ENCODE measurements at places on chromosomes 11 and 22. TPM values are rescaled to one million over a fixed set of nuclear protein-coding genes. Genes with fewer than 3 reads are reported as not detected.

The YIF1A gene
- 149 TPM for total RNA-seq

The OR8H2 gene
- total RNA-seq = not detected

The ARHGAP42 gene
- 5.0 TPM for total RNA-seq

The PHOX2A gene
- not detected for total RNA-seq

The CLNS1A gene
- total RNA-seq = 149 TPM

The CHRM1 gene
- not detected for total RNA-seq

The OR8G5 gene
- not detected for total RNA-seq

The SHISA8 gene
- total RNA-seq = not detected

The IL17REL gene
- not detected for total RNA-seq

The MPZL3 gene
- 0.17 TPM for total RNA-seq

The TXNRD2 gene
- total RNA-seq = 6.7 TPM

The TCN1 gene
- total RNA-seq = not detected

The OR4C6 gene
- total RNA-seq = not detected

The C11orf42 gene
- total RNA-seq = not detected

The HOATZ gene
- total RNA-seq = not detected

The C11orf97 gene
- not detected for total RNA-seq

The OR52I2 gene
- not detected for total RNA-seq

The IFITM10 gene
- 0.51 TPM for total RNA-seq

The KREMEN1 gene
- 3.7 TPM for total RNA-seq

The ART1 gene
- total RNA-seq = not detected

The FAM76B gene
- total RNA-seq = 20.4 TPM

The P4HA3 gene
- 5.8 TPM for total RNA-seq

The C22orf23 gene
- not detected for total RNA-seq

The CCDC188 gene
- total RNA-seq = 0.17 TPM

The ZNRF3 gene
- total RNA-seq = 3.6 TPM

The SHANK3 gene
- 3.8 TPM for total RNA-seq

The CNIH2 gene
- not detected for total RNA-seq

The MOV10L1 gene
- total RNA-seq = 2.9 TPM

The CCDC15 gene
- 1.0 TPM for total RNA-seq

The RHOG gene
- 54.7 TPM for total RNA-seq

The HEPHL1 gene
- total RNA-seq = not detected

The CRYBA4 gene
- not detected for total RNA-seq

The OR51E1 gene
- not detected for total RNA-seq

The CHST1 gene
- 6.3 TPM for total RNA-seq

The RPS6KA4 gene
- total RNA-seq = 55.2 TPM

The GRK3 gene
- total RNA-seq = 0.70 TPM

The BATF2 gene
- 0.51 TPM for total RNA-seq

The FREY1 gene
- total RNA-seq = not detected

The TUBA8 gene
- total RNA-seq = 0.77 TPM
